ENCODE measurements at places on chromosomes 5 and 9. TPM values are rescaled to one million over a fixed set of nuclear protein-coding genes. Genes with fewer than 3 reads are reported as not detected.

GRCh38 chr9:4371108-4371507 is 71.2 kb upstream of the GLIS3 start:
- no peak for DNase-seq

- DNase-seq: no peak
Observed at GRCh38 chr9:3857673-3858072, 331.9 kb upstream of the RFX3 start.

DNA sequence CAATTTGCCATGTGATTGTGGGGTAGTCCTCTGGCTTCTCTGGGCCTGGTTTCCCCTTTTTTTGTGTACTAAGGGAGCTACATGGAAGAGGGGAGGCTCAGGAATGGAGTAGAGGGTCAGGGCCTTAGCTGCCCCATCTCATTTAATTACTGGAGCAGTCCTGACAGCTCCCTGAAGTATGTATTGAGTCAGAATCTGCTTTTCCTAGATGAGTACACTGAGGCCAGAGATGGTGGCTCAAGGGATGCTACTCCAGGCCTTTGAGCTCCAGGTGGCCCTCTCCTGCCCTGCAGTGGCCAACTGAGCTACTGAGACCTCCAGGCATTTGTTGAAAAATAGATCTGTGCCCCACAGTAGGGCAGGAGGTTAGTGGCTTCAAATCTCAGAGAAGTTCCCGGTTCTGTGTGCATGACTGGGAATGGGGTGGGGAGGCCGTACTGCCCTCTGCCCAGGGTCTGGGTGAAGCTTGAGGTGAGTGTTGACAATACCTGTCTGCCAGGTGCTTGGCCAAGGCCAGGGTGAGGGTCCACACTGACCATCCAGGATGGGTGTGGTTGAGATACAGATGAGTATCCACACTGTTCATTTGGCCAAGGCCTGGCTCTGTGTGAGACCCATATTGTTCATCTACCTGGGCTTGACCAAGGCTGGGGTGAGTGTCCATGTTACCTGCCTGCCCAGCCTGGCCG is 45.7 kb downstream of the CXXC5 start:
- DNase-seq: no peak

GRCh38 chr9:130994135-130995085 is 14.6 kb upstream of the LAMC3 start:
- DNase-seq: no peak

- no peak for DNase-seq
Observed at GRCh38 chr5:144638787-144639186, 468.1 kb downstream of the KCTD16 start.

The REEP2 gene
- 4.9 TPM for total RNA-seq
